Right ventricle myocardium superior (tissue), 1 donor: ENCODE measurements at places on chromosomes 6 and 20.

GRCh38 chr6:123564361-123564760, 72.4 kb downstream of the TRDN start:
- no peak for DNase-seq

DNA sequence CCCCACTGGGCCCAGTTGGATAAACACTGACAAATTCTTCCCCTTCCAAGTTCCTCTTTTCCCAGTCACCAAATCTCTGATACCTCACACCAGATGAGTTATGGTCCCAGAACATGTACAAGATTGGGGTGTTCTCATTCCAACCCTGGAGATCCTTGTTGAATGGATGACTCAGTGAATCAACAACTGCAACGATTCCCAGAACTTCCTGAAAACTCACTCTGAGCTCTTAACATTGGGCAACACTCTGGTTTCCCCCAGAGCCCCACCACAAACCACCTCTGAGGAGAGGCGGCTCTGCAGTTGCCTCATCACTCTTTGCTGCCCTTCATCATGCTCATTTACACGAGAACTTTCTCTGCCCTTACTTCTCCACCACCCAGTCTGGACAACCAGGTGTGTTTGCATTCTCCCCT, 115.2 kb downstream of the MRPL14 start:
- DNase-seq = no peak

DNA sequence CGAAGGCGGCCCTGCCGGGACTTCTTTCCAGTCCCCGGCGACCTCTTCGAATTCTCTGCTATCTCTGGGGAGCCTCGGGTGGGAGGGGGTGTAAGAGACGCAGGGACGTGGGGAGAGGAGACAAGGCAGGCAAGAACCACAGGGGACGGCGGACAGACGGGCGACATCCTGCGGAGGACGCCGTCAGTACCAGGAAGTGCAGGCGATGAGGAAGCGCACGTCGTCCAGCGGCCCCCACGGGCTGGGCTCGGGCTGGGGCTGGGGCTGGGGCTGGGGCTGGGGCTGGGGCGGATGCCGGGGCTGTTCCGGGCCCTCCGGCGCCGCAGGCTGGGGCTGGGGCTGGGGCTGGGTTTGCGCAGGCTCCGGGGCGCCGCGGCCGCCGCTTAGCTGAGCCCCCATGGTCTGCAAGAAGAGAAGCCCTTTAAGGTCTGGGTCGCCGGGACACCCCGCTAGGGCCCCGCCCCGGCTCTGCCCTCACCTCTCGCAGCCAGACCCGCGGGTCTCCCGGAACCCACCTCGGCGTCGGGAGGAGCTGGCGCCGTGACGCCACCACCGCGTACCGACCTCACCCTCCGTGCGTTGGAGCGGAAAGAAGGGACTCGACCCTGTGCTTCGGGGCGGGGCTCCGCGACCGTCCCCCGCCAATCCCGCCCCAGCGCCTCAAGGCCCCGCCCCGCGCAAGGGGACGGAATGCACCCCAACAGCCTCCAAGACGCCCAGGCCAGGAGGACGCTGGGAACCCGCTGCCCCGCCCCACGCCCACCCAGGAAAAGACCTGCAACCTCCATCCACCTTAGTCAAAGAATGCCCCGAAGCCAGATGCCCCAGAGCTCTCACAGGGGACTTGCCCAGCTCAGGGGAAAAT, at the start of gene MMP24OS:
TSS of gene MMP24OS (minus strand) at position 592 of the 865 bp plus-strand sequence. CDS start at position 399, 193 bp downstream.
- DNase-seq = peak; percentile 95

DNA sequence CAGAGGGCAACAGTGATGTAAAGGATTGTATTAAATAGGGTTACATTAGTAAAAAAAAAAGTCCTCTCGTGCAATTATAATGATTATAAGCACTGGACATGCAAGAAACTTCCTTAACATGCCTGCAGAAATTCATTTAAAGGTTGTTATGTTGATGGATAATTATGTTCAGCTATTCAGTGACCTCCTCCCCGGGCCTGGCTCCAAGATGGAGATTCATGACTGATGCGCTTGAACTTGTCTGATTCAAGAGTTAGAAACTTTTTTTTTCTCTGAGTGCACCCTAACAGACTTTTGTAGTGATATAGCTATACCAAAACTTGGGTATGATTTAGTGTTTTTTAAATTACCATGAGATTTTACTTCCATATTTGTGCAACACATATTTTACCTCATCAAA, 1170.0 kb upstream of the CITED2 start:
- DNase-seq = no peak

DNA sequence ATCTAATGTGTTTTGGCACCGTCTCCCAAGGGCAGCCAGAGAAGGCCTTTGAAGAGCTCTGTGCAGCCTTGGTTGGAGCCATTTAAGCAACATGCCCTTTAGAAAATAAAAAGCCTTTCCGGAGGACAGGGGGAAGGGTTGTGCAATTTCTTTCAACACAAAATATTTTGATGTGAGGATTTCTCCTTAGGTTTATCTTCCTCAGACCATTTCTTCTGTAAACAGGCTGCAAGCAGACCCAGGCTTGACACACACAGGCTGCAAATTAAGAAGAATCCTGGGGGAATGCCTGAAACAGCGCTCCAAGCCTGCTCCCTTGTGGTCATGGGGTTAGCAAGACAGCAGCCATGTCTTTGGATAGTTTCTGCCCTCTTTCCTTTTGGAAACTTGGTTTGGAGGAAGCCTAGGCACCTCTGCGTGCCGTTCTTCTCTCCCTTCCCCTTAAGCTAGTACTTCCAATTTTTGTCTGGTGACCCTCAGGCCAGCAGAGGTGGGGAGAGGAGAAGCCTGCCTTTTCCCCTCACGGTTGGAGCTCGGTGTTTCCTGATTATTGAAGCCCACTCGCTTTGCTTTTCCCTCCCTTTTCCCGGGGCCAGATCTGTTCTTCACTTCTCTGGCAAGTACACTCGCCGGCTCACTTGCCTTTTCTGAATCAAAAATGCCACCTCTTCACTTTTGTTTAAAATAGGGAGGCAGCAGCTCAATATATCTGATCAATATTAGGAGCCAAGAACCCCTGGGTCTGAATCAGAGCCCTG, 39.6 kb upstream of the NOX3 start:
- no peak for DNase-seq

DNA sequence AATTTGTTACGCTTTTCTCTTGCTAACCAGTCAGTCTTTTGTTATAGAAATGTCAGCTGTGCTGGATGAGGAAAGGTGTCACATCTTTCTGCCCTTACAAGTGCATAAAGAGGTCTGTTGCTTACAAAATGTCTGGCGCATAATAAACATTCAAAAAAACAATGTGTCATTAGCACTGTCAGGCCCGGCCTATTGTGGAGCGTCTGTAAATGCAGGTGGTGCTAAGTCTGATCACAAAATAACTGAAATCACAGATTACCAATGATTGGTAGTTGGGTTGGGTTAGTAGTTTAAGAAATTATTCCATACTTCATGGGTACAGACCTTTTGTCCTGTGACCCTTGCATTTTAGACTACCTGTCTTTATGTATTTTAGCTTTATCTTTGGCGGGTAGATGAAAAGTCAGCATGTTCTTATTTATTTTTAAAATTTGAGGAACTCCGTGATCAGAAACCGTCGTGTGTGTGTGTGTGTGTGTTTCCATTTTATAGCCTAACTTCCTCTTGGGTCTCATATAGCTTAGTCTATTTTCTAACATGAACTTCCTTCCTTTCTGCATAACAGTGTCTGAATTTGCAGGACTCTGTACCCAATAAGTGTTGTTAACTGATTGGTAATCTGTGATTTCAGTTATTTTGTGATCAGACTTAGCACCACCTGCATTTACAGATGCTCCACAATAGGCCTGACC, 88.1 kb upstream of the IFNGR1 start:
- DNase-seq = no peak

DNA sequence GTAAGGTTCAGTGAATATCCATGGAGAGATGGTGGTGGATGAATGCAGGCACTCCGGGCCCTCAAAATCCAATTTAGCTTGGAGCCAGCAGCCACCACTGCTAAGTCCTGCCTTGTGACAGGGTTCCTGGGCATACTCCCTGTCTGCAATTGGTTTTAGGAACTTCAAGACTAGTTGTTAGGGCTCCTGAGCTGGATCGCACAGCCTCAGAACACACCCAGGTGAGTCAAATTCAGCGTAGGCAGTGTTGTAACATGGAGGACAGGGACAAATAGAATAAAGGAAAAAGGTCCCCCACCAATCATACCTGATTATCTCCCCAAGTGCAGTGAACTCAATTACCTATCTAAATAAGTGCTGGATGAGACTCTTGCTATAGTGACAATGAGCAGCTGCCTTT, 74.6 kb downstream of the PERP start:
- DNase-seq = no peak

- DNase-seq = no peak
These were observed 40.5 kb upstream of the PLCB4 start for GRCh38 chr20:9028419-9028818.
